ENCODE measurements at places on chromosomes 4 and X.

GRCh38 chr4:139241086-139241783 lies 38.8 kb downstream of the MGARP start:
- DNase-seq: no peak

DNA sequence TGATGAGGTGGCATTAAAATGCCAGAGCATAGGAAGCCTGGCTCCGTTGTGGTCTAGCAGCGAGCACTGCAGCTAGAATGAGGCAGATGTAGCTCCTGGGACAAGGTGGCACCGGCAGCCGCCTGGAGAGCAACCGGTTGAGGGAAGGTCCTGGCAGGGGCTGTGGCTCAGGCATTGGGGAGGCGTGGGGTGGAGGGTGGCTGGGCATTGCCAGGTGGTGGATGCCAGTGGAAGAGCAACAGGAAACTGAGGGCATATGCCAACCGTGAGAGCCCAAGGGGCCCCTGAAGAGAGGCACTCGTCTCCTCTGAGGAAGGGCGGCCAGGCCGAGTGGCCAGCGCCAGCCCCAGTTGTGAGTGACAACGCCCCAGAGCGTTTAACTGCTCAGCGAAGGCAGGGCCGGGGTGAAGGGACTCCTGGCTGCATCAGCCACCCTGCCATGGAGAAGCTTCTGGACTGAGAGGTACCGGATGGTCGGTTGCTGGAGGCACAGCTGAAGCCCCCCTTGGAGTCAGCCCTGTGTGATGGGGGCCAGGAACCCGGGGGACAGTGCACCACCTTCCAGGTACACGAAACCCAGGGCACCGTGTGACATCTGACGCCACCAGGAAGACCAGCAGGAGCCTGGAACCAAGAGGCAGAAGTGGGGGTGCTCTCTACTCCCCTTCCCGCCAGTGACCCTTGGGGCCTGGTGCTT lies 13.2 kb upstream of the PDE6B start:
- DNase-seq: no peak

DNA sequence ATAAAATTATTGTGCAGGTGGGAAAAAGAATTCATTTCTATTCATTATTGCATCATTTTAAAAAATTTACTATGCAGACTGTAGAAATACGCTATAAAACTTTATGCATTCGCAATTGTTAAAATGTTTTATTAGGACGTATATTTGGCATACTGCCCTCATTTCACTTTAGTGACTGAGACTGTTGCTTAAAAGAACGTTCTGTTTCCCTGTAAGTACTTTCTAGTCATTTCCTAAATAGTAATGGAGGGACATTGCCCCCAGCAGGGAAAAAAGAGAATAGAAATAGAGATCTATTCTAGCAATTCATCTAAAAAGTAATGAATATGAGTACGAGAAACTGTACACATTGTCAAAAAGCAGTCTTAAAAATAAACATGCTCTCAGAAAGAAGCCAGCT lies 1295.8 kb upstream of the TENM3 start:
- DNase-seq: no peak

DNA sequence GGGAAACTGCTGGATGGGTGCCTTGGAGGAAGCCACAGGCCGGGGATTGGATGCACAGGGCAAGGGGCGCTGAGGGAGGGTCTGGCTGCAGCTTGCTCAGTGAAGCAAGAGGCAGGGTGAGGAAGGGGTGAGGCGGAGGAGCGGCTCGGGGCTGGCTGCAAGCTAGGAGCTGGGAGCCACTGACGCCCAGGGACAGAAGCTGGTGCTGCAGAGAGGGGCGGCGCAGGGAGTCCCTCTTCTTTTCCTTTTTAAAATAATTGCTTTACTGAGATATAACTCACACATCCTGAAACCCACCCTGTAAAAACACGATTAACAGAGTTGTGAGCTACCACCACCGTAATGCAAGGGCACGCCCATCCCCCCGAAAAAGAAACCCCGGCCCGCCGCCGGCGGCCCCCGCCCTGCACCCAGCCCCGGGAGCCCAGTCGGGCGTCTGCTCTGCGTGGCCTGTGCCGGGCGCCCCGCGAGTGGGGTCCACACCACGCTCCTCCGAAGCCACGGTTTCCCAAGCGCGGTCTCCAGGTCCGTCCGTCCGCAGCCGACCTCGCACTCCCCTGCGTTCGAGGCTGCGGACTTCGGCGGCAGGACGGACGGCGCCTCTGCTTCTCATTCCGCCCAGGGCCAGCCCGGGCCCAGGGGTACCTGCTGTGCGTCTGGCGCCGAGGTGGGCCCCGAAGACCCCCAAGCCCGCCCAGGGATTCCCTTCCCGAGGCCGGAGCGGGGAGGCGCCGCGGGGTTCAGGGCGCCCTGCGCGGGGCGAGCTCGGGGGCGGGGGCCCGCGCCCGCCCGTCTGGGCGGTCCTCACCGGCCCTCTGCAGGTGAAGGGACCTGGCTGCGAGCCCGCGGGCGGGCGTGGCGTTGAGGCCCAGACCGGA lies 866 bp upstream of the UVSSA start:
- peak; percentile 51 for DNase-seq
